Umbilical cord (tissue), 2 donors: ENCODE measurements at places on chromosomes 2 and 18. TPM values are rescaled to one million over a fixed set of nuclear protein-coding genes. Genes with fewer than 3 reads are reported as not detected.

The TRPM8 gene
- total RNA-seq = 17.3 TPM

The EIF2B4 gene
- total RNA-seq = 10.1 TPM

The ASB18 gene
- total RNA-seq = 2.2 TPM

The ZNF514 gene
- total RNA-seq = 31.5 TPM

The TEX44 gene
- total RNA-seq = 0.48 TPM

The BIRC6 gene
- 174 TPM for total RNA-seq

The SIX3 gene
- not detected for total RNA-seq

The TEKT4 gene
- total RNA-seq = 1.9 TPM

The GAL3ST2 gene
- 2.2 TPM for total RNA-seq

The IL1F10 gene
- total RNA-seq = 0.72 TPM
